ENCODE measurements at places on chromosomes 12 and 14.

DNA sequence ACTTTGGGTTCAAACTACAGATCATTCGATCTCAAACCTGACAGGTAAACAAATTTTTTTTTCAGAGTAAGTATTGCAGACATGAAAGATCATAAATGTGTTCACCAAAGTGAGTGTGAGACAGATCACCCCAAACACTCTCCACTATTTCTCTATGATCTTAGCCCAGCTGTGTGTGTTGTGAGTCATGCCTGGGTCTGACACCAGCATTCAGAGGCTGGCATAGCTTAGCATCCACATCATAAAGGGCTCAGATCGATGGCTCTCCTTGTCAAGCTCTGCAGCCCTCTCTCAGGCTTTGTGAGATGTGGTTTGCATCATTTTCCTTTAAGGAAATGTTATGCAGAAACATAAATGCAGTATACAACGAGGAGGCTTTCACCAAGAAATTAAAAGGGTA is 164.9 kb downstream of the ETV6 start:
- no peak for DNase-seq

DNA sequence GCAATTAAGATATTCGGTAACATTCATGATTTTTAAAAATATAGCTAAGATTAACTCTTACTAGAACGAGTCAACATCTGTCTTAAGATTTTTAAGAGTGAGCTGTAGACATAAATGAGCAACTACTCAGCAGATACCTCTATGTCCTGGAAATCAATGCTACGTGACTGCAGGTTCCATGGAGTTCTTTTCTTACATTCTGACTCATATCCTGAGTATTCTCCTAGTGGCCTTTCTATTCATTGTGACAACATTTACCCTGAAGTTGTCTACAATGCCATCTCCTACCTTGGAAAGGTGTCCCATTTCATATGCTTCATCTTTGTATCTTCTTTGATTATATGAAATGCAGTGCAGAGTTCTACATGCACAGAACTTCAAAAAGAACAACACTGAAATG is 59.9 kb downstream of the PKP2 start:
- DNase-seq = no peak

DNA sequence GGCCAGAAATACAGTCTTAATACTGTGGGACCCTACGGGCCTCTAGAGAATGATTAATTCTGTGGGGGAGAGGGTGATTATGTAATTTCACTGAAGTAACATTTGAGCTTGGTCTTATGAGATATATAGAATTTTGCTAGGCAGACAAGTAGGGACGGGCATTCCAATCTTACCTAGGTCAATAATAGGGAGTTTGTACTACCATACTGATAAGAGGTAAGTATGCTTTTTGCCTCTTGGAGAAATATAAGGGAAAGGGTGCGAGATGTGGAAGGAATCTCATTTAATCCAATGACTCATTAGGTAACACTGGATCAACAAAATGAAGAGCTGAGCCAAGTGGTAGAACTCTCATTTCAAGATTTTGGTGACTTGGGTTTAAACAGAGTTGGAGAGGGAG is 5.2 kb downstream of the RAB5B start:
- no peak for DNase-seq

DNA sequence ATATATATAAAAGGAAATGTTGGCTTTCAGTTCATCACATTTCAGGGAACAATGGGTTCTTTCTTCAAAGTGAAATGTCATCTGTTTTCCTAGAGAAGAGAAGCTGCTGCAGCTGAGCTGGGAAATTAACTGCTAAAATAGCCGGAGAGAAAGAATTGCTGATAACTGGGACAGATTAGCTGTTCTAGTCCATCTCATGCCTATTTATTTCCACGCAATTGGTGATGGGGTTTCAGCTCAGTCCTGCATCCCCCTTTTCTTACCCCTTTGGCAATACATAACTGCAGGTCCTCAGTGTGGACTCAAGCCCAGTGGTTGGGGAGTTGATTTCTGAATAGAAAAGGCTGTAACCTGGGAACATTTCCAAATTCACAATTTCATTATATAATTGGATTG is 436.9 kb upstream of the TMEM132C start:
- DNase-seq = no peak

DNA sequence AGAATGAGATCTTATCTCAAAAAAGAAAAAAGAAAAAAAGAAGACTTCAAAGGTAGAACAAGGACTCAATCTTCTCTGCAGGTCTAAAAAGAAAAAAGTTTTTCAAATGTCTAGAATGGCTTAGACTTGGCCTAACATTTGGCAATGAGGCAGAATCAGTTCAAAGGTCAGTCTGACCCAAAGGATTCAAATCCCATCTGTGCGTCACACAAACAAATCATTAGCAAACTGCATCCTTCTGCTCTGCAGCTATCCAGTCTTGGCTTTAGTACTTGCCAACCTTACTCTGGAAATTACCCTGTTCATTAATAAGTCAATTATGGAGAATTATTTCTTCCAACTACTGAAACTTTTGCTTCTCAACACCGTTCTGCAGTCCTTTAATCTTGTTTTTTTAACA is 3.1 kb downstream of the YAF2 start:
- no peak for DNase-seq

DNA sequence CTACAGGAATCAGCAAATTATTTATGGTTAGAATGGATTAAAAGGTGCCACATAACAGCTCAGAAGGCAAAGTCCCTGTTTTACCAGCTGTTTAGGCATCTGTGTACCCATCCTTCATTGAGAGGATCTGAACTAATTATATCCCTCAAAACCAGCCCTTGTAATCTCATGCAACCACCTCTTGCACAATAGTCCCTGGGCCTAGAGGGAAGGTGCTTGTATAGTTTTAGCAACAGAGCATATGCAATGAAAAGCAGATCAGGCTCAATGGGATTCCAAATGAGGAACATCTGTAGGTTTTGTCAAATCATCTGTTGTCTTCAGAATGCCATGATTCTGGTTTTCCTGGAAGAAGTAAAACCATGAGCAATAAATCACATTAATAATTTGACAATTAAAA is 26.0 kb upstream of the GLIPR1L2 start:
- DNase-seq = no peak

DNA sequence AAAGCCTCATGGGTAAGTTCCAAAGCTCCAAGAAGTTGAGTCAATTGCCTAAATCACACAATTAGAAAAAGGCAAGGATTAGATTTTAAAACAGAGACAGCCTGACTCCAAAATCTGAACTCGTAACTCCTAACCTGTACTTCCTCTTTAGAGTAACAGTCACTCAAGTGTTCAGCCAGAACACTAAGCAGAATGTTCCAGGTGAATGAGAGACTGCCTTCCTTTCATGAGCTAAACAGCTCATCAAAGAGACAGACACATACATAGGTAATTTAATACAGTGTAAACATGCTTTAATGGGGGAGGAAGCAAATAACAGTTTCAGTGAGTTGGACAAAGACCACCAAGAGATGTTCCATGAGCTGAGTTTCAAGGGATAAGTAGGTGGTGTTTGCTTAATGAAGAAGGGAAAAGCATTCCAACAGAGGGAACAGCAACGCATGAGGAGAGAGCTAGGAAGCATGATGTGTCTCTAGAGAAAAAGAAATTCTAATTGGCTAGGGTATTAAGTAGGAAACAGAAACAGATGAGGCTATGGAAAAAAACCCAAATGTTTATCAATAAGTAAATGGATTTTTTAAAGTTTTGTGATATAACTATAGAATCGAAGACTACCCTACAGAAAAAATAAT is 403.9 kb downstream of the MED13L start:
- DNase-seq = no peak

- DNase-seq = no peak
These were observed 130.8 kb downstream of the PHLDA1 start for GRCh38 chr12:75900781-75901254.

GRCh38 chr12:49585477-49586459 is 17.8 kb upstream of the MCRS1 start:
- no peak for DNase-seq

- no peak for DNase-seq
These were observed 13.6 kb upstream of the LEMD3 start for GRCh38 chr12:65155784-65156183.

DNA sequence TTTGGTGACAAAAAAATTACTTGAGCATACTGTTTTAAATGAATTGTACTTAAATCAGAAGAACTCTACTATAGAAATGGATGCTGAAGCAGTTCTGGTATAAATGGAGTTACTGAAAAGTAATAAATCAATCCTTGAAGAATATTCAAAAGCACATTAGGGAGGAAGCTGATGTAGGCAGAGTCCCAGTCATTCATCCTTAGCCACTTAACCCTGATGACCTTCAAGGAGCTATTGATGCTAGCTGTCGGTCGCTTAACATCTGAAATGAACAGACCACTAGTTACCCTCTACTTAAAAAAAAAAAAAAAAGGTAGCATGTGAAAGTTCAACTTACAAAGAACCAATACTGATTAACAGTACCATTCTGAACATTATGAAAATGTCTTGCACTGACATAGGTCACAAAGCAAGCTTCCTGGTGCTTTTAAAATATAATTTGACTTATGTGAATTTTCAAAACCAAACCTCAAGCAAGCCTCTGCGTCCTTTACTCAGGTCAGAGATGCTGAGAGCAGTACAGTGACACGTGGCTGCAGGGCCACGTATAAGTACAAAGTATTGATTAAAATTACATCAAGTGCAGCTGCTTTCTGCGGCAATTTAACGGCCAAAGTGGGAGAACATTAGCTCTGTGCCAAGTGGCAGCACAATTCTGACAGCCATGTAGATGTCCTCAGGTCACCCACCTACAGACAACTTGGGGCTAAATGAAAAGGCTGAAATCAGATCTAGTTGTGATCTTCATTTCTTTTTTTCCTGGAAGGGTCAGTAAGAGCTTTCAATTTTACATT is 18.1 kb downstream of the PPM1H start:
- DNase-seq = no peak

GRCh38 chr12:47793015-47793681 is 20.1 kb downstream of the SLC48A1 start:
- no peak for DNase-seq

GRCh38 chr12:52151837-52152783 is 39.7 kb downstream of the KRT80 start:
- DNase-seq = peak; percentile 55

DNA sequence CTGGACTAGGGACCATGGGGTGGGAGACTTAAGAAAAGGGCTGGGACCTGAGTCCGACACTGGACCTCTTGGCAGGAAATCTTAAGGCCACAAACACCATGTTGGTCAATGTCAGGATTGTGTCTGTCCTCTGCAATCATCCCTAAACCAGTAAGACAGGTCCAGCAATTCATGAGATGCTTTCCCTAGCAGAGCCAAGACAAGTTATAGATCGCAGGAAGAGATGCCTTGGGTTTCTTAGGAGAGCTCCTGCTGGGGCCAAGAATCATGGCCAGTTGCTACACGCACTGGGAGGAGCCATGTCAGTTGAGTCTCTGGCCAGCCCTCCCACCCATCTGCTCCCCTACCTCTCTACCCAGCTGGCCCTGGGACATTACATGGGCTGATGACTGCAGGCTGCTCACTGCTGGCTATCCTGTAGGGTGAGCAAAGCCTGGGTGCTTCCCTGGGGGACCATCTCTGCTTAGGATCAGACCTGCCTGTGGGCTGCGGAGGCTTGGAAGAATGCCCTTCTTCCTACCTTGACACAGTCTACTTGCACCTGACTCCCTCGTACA is 14.2 kb downstream of the PLEKHH1 start:
- DNase-seq = no peak

DNA sequence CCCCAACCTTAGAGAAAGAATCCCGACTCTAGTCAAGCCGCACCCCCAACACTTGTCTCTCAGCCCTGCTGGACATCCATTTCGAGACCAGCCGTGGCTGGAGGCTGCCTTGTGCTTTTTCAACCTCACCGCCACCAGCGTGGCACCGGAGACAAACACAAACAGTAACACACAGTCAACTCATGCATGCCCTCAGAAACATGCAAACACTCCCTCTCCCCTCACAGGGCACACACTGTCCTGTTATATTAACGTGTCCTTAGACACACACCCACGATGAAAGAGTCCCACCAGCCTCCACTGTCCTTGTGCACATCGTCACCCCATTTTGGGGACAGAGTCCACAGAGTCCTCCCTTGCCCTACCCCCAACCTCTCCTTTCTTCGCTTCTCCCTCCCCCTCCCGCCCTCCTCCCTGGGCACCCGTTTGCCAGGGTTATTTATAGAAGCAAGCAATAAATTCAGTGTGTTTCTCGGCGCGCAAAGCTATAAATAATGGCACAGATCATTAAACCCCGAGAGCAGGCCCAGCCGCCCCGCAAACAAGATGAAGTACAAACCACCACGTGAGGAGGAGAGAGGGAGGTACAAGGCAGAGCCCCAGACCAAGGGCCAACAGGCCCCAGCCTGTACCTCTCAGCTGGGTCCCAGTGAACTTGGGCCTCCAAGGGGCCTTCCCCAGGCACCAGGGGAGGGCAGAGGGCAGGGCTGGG is 27.9 kb downstream of the SMUG1 start:
- no peak for DNase-seq

GRCh38 chr12:3537719-3538465 is 46.9 kb downstream of the PRMT8 start:
- no peak for DNase-seq

DNA sequence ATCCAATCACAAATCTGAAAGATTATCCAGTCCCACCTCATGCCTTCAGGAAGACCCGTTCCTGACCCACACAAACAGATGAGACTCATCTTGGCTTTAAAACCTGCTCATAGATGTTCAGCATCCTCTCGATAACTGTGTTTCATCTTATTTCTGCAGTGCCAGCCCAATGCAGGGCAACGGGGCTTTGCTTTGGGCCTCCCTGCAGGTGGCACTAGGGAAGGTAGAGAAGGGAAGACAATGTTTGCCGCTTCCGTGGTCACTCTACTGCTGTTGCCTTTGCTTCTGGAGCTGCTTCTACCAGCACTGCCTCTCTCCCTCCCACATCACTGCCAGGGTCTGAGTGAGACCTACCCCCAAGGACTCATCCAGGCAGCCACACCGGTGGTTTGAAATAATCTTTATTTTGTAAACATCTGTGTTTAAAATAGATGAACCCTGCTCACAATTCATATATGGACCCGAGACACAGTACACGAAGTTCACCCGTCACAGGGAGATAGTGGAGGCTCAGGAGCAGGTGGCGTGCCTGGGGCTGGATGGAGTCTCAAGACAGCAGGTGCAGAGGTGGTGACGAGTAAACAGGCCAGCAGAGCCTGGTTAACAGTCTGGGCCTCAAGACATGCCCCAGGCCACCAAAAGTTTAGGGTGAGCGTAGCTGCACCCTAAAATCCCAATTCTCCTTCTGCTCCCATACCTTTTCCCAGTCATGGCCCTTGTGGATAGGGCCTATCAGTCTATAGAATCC is 3.1 kb upstream of the GPX2 start:
- no peak for DNase-seq

GRCh38 chr12:25493682-25494081 is 59.4 kb downstream of the LMNTD1 start:
- no peak for DNase-seq
